ENCODE measurements at places on chromosomes 3 and 15.

DNA sequence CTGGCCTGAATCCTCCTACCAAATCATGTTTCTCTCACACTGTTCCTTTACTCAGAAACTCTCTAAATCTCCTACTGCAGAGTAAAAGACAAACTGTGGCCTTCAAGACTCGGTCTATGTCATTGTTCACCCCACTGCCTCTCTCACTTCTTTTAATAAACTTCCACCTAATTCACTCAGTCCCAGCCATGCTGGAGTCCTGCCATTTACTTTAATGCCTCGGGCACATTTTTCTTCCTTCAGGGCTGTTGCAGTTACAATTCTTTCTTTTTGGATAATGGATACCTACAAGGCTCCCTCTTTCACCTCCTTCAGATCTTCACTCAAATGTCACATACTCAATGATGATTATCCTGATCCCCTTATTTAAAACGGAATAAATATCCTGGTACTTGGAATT, 955.6 kb downstream of the ROBO1 start:
- DNase-seq, result no peak

DNA sequence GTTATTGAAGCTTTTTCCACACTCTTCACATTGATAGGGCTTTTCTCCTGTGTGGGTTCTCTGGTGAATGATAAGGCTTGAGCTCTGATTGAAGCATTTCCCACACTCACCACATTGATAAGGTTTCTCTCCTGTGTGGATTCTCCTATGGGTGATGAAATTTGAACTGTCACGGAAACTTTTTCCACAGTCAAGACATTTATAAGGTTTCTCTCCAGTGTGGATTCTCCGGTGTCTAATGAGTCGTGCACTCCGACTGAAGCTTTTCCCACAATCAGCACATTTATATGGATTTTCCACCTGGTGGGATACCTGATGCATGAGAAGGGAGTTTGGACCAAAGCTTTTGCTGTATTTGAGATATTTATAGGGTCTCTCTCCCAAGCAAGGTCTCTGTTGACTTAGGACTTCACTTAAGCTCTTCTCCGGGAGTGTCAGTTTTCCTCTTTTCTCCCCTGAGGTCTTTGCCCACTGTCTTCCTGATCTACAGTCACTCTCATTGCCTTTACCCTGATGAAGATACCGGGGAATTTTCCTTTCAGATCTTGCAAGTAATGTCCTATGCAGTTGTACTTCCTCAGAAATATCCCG, 9.4 kb downstream of the ZSCAN29 start:
- DNase-seq, result no peak

GRCh38 chr15:96553006-96553405, 222.5 kb downstream of the NR2F2 start:
- no peak for DNase-seq

GRCh38 chr15:35871282-35871681, 325.3 kb upstream of the DPH6 start:
- DNase-seq, result no peak

DNA sequence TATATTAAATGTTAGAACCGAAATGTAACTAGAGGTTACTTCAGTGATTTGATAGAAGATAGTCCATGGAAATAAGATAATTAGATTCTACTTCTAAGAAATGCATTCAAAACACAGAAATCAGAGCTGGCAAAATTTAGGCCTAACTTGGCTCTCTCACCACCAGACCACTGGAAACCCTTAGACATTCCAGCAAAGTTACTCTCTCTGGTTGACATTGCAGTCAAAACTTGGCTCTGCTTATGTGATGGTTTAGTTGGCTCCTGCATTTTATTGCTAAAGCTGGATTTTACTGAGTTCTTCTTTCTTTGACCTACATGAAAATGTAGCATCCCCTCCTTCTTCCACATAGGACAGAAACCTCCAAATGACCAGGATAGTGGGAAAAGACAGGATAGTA, 35.4 kb upstream of the CBLB start:
- DNase-seq, result no peak

- DNase-seq, result no peak
Measured at GRCh38 chr3:114081037-114081436, 24.5 kb downstream of the QTRT2 start.

DNA sequence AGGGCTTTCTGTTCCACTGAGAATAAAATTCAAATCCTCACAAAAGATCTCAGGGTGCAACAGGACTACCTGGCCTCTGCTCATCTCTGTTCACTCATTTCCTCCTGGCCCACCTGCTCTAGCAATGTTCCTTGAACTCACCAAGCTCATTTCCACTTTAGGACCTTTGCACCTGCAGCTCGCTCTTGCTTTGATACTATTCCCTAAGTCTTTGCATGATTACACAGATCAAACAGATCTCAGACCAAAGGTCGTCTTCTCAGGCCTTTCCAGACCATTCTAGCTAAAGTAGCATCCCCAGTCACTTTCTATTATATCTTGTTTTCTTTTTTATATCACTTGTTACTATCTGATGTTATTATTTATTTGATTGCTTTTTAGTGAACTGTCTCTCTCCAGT, 54.7 kb downstream of the B3GNT5 start:
- no peak for DNase-seq

DNA sequence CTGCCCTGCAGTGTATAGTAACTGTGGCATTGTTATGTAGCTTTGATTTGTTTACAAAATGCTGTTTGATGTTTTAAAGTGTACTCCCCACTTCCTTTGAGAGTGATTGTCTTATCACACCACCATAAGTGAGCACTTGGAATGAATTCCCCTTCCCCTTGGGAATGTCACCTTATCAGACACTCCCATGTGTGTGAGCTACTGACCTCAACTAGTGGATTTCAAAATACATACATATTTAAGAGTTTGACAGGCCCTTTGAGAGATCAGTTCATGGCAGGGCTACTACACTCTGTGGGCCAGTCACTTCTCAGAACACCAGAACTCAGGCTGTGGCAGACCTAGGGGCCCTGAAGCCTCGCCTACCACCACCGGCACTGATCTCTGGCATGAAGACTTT, 547.6 kb downstream of the NR2F2 start:
- DNase-seq, result no peak

DNA sequence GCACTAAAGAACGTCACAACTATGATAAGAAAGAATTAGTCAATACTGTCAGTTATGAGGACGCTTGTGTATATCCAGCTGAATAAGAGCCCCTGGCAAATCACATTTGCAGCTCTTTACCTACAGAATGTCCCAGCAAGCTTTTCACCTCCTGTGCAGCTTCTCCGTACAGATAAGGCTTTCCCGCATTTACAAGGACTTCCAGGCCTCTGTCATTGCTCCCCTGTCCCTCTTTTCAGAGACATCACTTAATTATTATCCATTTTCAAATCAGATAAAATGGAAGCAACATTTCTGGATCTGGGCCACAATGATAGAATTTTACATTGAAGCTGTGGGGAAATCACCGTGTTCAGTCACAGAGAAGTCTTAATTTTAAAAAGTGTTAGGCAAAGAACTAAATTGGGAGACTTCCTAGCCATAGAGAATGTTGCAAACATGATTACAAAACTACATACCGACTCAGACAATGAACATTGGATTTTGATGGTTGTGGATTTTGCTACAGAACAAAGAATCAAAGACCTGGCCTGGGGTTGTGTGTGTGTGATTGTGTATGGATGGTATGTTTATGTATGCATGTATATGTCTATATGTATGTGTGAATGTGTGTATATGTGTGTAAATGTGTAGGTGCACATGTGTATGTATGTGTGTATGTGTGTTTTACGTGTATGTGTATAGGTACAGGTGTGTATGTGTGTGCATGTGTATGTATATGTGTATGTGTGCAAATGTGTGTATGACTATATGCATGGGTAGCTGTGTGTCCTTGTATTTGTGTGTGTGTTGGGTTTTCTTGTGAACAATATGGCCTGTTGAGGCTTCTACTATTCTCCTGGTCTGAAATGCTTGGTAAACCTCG, 41.5 kb downstream of the MGLL start:
- peak; percentile 1 for DNase-seq

DNA sequence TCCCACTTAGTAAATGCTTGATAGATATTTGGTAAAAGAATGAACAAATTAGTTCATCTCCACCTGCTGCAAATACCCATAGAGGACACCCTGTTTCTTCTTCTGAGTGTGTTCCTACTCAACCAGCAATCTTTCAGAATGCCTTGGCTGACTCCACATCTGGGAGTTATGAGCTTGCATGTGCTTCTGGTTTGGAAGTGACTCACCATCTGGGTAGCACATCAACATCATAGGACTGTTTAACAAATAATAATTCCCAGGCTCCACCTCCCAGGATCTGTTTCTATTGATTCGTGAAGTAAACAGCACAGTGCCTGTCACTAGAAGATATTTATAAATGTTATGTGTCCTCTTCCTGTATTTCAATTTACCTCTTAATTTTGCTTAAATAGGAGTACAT, 580.1 kb downstream of the ROBO2 start:
- no peak for DNase-seq

DNA sequence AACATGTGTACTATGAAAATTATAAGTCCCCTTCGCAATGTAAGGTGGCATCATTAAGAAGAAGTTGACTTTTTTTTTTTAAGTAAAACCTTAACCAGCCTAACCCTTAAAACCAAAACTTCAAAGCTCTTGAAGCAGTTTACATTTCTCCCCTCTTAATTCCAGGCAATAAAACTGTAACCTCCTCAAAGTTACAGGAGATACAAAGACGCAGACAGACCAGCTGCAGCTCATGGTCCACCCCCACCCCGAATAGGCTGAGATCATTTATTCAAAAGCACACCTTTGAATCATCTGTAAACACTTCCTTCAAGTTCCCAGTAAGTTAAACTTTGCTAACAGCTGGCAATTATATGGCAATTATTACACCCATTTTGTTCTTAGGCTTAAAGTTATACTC, 414.5 kb downstream of the ERC2 start:
- no peak for DNase-seq

- DNase-seq, result no peak
Measured at GRCh38 chr3:124965413-124965812, 30.9 kb upstream of the MUC13 start.

DNA sequence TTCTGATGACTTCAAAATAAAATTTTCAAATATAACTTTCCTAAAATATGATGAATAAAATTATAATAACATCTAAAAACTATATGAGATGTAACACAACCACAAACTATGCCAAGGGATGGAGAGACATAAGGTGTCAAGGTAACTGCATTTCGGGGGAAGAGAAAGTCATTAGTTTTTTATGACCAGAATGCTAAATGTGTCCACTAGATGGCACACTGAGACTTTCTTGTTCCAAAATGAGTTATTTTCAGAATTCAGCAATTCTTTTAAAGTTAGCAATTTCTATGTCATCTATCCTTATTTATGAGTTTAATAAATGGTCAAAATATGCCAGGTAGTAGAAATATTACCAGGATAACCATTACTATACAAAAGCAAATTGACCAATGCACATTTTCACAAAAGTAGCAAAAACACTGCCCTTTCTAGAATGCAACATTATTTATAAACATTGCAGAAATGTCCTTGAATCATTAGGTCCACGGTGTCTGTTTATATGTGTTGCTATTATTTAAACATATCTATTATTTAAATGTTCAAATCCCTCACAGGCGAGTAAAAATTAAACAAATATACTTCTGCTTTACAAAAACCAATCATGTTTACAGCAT, 374.2 kb downstream of the PLCL2 start:
- DNase-seq, result no peak

- DNase-seq, result no peak
Measured at GRCh38 chr3:42247576-42248027, 18.4 kb downstream of the CCK start.

Measured in posterior vena cava (tissue), 2 donors.